Nasal cavity respiratory epithelium epithelial cell of viscerocranial mucosa (primary cell): ENCODE measurements at places on chromosomes 7 and 10. TPM values are rescaled to one million over a fixed set of nuclear protein-coding genes. Genes with fewer than 3 reads are reported as not detected.

The CYP3A4 gene
- 0.07 TPM in 1 of 2 replicates, not detected in the other for total RNA-seq

The MYL7 gene
- total RNA-seq: 0.34 and 0.43 TPM in 2 replicates

The PAX2 gene
- total RNA-seq: not detected in 2 replicates

The OPALIN gene
- total RNA-seq: not detected in 2 replicates

The KIAA1549 gene
- under 0.01 and 2.2 TPM in 2 replicates for total RNA-seq

The CDHR1 gene
- 0.68 and 2.8 TPM in 2 replicates for total RNA-seq

The CALHM3 gene
- total RNA-seq: not detected in 2 replicates

The SEMA3E gene
- total RNA-seq: 0.57 TPM in 1 of 2 replicates, not detected in the other

The ITPRID1 gene
- total RNA-seq: not detected in 2 replicates

The GDI2 gene
- total RNA-seq: 343 and 351 TPM in 2 replicates

The SYT15 gene
- under 0.01 and 0.14 TPM in 2 replicates for total RNA-seq

The HTRA1 gene
- 120 and 178 TPM in 2 replicates for total RNA-seq

The HPSE2 gene
- not detected in 2 replicates for total RNA-seq

The ASAH2 gene
- 0.68 and 6.6 TPM in 2 replicates for total RNA-seq

The HABP2 gene
- total RNA-seq: 0.07 TPM in 1 of 2 replicates, not detected in the other

The COL17A1 gene
- total RNA-seq: 884 and 910 TPM in 2 replicates
